ENCODE measurements at places on chromosomes 7 and 10. TPM values are rescaled to one million over a fixed set of nuclear protein-coding genes. Genes with fewer than 3 reads are reported as not detected.

DNA sequence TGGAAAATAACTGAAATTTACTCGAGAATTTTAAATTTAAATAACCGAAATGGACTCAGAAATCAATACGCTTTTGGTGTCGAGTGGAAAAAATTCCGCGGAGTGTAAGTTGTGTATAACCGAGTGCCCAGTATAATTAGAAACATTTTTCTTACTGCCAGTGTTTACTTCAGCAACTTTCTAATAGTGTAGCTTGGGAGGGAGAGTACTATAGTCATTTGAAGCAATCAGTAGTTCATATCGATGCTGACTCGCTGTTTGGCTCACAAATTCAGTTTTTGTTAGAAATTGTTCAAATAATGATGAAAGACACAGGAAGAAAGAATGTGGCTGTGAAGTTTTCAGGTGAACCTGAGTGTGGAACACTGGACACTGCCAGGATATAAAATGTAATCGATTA, 658.6 kb upstream of the FOXK1 start:
- DNase-seq: no peak

The AP5Z1 gene
- total RNA-seq: 35.2 TPM

The CYP2E1 gene
- total RNA-seq: 0.32 TPM

- DNase-seq: no peak
These were observed 7.0 kb downstream of the ALOX5 start for GRCh38 chr10:45380903-45381620.

The PTPN20 gene
- 2.1 TPM for total RNA-seq

The SCIN gene
- total RNA-seq: not detected

- no peak for DNase-seq
These were observed 50.3 kb downstream of the SVIL start for GRCh38 chr10:29584436-29584835.

DNA sequence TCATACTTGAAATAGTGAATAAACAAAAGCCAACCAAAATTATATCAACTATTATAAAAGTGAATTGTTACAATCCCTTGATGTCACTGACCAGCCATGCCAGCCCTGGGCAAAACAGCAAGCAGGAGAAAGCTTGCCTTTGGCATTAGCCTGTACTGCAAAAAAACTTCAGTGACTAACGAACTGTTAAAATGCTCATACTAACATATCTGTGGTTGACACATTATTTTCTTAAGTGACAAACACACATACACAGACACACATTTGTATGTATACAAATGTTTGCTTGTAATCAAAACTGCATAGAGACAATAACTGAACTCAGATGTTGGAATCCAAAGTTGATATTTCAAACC, 29.5 kb downstream of the CHCHD3 start:
- DNase-seq: no peak

The STEAP4 gene
- not detected for total RNA-seq

The TSPAN13 gene
- total RNA-seq: 0.34 TPM

DNA sequence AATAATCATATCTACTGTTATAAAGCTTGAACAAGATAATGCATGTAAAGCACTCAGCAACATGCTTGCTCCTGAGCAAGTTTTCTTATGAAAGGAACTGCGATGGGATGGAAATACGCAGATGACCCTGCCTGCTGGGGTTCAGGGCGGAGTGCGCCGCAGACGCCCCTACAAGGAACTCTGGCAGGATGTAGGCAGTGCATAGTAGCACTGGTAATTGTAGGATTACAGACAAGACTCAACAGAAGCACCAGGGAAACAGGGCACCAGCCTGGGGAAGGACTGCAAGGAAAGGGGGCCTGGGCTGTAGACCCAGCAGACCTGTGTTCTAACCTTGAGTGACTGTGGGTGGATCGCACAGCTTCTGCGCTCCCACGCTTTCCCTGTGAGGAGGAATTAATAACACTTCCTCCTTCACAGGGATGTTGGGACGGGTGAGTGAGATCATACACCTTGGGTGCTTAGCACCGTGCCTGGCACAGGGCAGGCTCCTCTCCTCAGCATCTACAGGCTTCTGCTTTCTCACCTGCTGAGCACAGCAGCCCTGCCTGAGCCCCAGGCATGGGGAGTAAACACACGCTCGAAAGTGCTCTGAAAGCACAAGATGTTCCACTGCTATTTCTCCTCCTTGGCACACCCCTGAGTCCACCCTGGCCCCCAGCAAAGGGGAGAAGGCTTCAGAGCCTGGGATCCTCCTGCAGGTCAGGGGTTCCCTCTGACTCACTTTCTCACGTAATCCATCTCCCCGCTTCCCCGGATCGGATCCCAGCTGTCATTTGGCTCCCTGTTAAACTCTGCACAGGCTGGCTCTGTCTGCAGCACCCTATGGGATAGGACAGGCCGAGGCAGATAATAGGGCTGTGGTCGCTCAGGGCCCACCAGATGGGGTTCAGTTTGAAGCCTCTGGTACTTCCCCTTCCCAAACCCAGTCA, 19.2 kb downstream of the ITPRIP start:
- DNase-seq: no peak

- no peak for DNase-seq
These were observed 88.9 kb upstream of the GTF2I start for GRCh38 chr7:74568658-74569057.

- DNase-seq: no peak
These were observed 297.9 kb upstream of the FZD1 start for GRCh38 chr7:90966346-90966745.

The STAG3 gene
- 54.2 TPM for total RNA-seq

GRCh38 chr10:115818012-115818411, 455.0 kb downstream of the GFRA1 start:
- no peak for DNase-seq

- no peak for DNase-seq
These were observed 275.7 kb upstream of the LRGUK start for GRCh38 chr7:133851411-133851810.

DNA sequence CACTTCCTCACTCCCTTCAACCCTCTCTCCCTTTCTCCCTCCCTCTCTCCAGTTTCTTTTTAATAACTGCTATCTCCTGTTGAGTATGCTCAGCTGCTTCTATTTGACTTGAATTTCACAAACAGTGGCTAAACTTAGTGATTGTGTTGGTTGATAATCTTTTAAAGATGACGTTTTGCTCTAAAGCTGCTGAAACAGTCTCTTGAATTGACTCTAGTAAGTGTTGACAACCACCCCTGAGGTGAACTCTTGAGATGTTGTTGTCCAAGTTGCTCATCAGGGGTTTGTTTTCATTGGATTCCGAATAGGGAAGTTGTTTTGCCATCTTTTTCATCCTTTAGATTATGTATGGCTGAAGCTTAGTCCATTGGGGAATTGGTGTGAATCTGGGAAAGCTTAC, 176.2 kb downstream of the TWIST1 start:
- DNase-seq: no peak

DNA sequence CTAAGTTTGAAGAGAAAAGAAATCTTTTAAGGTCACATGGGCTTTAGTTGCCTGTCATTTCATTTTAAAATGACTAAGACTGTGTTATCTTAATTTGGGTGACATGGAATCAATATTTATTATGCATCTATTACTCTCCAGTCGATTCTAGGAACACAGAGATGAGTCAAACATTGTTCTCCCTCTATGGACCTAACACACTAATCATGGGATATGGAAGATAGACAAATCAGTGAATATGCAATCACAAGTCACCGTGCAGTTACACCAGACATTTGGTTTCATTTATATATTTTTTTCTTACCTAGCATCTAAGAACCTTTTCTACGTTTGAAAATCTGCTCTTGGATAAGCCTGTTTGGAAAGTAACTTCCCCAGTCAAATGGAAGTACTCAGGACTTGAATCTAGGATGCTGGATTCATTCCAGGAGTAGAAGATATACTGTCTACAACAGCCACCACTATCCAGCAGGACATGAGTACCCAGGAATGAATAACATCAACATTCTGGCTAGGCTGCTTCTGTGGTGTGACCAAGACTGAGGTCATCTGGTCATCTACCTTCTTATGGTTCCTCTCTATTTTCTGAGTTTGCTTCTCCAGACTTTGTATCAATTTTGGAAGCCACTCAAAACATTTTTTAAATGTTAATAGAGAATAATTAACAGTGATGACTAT, 902.9 kb upstream of the LRRN3 start:
- no peak for DNase-seq

- no peak for DNase-seq
These were observed 17.9 kb upstream of the ACSM6 start for GRCh38 chr10:95176101-95176500.

GRCh38 chr10:6445671-6446316, 134.3 kb downstream of the PRKCQ start:
- DNase-seq: peak; percentile 39

- DNase-seq: no peak
These were observed 55.2 kb upstream of the FAM133B start for GRCh38 chr7:92645114-92646061.

DNA sequence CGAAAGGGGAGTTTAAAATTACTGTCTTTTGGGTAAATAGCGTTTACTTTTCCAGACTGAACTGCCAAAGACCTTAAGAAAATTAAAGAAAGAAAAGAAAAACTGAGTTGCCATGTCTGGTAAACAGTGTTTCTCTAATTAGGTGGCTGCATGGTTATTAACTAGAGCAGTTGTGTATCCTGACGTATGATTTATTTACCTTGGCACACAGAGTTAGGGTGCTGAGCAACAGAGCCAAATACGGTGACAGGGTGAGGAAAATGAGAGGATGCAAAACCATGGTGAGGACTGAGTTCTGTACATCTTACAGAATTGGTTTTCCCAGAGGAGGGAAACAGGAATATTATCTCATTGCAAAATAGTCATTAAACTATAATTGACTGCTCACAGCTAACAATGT, 546.4 kb upstream of the FZD8 start:
- no peak for DNase-seq

The CPVL gene
- not detected for total RNA-seq

The SLC26A3 gene
- total RNA-seq: not detected

GRCh38 chr7:50267525-50268041, 36.9 kb upstream of the IKZF1 start:
- no peak for DNase-seq

The PARG gene
- 33.0 TPM for total RNA-seq

The RAB19 gene
- total RNA-seq: 9.1 TPM

GRCh38 chr7:80563561-80564327, 51.9 kb upstream of the GNAT3 start:
- DNase-seq: no peak

DNA sequence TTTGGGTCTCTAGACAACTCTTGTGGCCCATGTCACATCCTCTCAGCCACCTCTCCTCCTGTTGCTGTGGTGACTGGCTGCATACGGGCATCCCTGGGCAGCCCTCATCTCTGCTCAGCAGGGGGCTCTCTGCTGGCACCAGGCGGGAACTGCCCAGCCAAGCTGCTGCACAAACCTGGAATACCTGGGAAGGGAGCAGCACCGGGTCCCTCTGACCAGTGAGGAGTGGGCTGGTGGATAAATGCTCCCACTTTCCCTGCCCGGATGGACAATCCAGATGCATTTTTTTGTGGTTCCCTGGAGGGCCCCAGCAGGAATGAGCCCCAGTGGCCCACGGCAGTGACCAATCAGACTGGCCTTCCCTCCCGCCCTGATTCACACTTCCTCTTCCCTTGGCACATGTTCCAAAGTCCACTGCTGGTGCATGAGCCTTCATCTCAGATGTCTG, 21.9 kb downstream of the GRID1 start:
- DNase-seq: no peak

DNA sequence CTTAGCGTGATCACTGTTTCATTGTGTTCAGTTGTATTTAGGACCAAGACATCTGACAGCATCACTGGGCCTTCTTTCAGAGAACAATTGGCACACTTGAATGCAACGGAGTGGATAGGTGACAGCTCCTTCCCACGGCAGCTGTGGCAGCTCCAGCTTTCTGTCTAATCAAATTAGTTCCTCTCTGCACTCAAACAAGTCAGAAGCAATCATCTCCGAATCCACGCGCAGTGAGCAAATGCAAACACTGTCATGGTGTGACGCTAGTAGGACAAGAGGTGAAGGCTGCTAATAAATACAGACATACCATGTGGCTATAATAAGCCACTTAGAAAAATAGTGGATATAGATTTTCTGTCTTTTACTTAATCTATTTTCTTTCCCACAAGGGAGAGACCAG, 542.4 kb downstream of the ACTR3B start:
- no peak for DNase-seq

- no peak for DNase-seq
These were observed 20.0 kb upstream of the LRRC17 start for GRCh38 chr7:102892631-102893278.

GRCh38 chr7:51010534-51010933, 227.8 kb upstream of the GRB10 start:
- DNase-seq: no peak

DNA sequence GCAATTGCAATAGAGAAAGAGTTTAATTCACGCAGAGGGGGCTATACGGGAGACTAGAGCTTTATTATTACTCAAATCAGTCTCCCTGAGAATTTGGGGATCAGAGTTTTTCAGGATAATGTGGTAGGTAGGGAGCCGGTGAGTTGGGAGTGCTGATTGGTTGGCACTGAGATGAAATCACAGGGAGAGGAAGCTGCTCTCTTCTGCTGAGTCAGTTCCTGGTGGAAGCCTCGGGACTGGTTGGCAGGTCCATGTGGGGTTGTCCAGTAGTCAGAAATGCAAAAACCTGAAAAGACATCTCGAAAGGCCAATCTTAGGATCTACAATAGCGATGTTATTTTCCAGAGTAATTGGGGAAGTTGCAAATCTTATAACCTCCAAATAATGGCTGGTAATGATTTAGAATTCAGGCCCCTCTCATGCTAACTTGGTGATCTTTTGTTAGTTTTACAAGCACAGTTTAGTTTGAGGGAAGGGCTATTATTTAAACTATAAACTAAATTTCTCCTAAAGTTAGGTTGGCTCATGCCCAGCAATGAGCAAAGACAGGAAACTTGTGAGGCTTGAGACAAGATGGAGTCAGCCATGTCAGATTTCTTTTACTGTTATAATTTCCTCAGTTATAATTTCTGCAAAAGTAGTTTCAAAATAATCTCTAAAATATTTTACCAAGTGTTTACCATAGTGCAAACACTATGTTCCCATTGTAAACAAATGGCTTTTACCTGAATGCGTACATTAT, 39.4 kb upstream of the SLC25A13 start:
- no peak for DNase-seq

The TMEM225B gene
- total RNA-seq: 0.76 TPM

DNA sequence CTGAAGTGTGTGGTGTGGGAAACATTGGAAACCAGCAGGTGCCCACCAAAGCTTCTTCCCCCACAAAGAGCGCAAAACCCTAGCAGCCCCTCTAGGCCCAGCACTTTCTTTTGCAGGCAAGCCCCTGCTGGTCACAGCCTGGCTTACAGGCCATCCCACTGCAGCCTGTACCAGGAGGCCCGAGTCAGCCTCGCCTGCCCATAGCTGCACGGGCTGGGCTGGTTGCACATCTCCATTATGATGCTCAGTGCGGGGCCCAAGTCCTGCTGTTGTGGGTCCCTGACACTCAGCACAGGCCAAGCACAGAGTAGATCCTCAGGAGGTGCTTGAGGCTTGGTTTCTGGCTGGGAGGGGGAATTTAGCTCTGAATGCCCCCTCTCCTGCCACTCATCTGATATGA, 8.0 kb downstream of the CDHR1 start:
- DNase-seq: no peak

GRCh38 chr10:30294476-30295240, 54.4 kb downstream of the MTPAP start:
- DNase-seq: no peak

The IL6 gene
- total RNA-seq: not detected

GRCh38 chr7:103065667-103066066, 8.9 kb downstream of the FBXL13 start:
- DNase-seq: peak; percentile 56

GRCh38 chr10:124599588-124600050, 138.0 kb downstream of the LHPP start:
- DNase-seq: no peak

The TRA2A gene
- 114 TPM for total RNA-seq
